ENCODE measurements at places on chromosomes 4 and X.

GRCh38 chr4:8613421-8614364 is 21.1 kb downstream of the CPZ start:
- DNase-seq, result peak; percentile 54

GRCh38 chr4:183831026-183831446 is 74.1 kb upstream of the STOX2 start:
- DNase-seq, result no peak

- no peak for DNase-seq
These were observed 654.9 kb upstream of the HTR2C start for GRCh38 chrX:113929004-113929403.

- no peak for DNase-seq
These were observed 359.2 kb downstream of the CCSER1 start for GRCh38 chr4:90486346-90486745.

DNA sequence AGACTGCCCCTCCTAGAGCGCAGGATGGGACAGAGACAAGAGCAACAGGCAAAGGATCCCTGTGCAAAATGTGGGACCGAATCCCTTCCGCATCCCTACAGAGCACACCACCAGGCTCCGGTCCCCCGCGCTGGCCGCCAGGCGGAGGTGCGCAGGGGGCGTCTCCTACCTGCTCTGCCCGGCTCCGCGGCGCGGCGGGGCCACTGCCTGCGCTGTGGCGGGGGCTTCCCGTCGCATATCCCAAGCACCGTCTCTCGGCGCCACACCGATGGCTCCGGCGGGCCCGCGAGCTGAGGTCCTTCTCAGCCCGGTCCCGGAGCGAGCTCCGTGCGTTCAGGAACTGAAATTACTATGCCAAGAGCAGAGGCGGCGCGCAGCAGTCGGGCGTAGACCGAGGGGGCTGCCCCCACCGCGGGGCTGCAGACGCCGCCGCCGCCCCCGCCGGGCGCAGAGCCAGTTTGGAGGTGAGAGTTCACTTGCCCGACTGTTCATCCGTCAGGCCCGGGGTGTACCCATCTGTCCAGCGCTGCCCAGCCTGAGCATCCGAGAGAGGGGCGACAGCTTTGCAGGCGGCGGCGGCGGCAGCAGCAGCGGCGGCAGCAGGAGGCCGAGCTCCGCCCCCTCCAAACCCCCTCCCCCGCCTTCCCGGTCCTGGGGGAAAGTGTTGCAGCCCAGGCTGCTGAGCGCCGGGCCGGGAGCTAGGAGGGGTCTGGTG is at the start of gene GPRIN3:
TSS of gene GPRIN3 (minus strand) at position 355 of the 715 bp plus-strand sequence. CDS start 57,690 bp downstream, outside the sequence.
- DNase-seq, result peak; percentile 76

DNA sequence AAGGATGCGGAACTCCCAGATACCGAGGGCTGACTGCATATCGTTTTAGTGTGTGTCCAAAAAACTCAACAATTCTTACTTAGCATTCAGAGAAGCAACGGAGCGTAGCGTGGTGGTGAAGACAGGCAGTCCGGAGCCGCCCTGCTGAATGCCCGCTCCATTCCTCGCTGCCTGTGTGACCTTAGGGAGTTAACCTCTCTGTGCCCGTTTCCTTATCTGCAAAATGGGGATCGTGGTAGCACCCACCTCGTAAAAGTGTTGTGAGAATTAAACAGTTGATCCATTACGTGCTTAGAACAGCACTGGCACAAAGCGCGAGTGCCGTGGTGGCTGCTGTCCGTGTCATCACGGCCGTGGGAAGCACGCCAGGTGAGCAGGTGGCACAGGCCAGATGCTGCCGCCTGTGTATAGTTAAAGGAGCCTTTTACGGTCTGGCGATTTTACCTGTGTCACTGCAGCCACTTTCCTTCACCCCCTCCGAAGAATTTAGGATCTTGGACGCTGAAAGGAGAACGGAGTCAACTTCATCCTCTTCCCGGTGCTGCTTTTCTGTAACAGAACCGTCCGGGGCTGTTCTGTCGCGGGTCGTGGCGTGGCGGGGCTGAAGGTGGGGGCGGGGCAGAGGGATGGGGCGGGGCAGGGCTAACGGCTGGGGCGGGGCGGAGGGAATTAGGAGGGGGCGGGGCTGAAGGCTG is 885 bp downstream of the CCDC110 start:
- DNase-seq, result no peak

DNA sequence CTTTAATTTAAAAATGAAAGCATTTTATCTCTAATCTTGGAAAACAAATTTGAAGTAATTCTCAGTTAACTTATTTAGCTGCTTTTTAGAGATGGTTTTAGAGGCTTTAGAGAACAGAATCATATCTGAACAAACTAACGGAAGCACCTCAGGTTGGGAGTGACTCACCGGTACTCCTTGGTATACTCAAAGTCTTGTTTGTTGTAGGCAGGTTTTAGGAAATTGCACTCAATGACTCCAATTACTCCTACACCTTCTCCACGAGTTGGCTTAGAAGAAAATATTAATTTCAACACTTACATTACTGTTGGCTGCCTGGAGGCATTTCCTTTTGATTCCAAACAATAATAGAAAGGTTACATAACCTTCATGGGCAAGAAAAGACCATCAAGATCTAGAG is 23.6 kb downstream of the MORC4 start:
- no peak for DNase-seq

GRCh38 chrX:3129256-3129655 is 88.0 kb downstream of the ARSF start:
- no peak for DNase-seq

DNA sequence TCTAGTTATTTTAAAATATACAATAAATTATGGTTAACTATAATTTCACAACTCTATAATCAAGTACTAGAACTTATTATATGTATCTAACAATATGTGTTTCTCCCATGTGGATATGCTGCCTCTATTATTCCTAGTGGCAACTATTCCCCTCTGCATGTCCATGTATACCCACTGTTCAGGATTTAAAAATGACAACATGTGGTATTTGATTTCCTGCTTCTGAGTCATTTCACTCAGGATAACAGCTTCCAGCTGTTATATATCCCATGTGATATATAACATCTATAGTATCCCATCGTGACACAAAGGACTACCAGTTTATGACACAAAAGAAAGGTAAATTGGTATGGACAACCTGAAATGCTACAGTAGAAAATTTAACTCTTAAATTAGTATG is 167.4 kb upstream of the TACR3 start:
- DNase-seq, result no peak

DNA sequence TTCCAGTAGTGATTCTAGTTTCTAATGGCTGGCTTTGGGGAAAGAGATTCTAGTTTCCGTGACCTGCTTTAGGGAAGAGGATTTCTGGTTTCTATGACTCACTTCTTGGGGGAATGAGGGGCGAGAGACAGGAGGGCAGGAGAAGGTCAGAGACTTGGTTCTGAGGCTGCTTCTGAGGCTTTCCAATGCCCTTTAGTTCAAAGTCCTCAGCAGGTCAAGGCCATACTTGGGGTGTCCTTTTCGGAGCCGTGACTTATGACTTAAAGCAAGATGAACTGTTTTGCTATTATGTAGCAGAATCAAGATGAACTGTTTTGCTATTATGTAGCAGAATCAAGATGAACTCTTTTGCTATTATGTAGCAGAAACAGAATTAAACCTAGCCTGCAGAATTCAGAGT is 52.2 kb upstream of the TLR3 start:
- no peak for DNase-seq

DNA sequence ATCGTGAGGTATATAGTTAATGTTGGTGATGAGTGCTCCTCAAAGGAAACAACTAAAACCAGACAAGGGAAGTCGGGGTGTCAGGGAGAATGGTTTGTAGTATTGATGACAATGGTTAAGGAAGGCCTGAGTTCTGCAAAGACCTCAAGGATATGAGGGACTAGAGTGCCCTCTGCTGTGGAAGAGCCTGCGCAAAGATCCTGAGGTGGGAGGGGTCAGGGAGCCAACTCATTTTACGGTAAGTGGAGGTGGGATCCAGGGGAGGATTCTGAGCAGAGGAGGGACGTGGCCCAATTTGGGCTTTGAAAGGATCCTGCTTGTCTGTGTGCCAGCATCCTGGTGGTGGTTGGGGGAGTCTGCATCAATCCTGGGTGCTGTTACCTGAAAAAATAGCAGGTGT is 11.3 kb downstream of the UBA1 start:
- DNase-seq, result no peak

- no peak for DNase-seq
These were observed 23.5 kb upstream of the USP26 start for GRCh38 chrX:133120406-133120805.

DNA sequence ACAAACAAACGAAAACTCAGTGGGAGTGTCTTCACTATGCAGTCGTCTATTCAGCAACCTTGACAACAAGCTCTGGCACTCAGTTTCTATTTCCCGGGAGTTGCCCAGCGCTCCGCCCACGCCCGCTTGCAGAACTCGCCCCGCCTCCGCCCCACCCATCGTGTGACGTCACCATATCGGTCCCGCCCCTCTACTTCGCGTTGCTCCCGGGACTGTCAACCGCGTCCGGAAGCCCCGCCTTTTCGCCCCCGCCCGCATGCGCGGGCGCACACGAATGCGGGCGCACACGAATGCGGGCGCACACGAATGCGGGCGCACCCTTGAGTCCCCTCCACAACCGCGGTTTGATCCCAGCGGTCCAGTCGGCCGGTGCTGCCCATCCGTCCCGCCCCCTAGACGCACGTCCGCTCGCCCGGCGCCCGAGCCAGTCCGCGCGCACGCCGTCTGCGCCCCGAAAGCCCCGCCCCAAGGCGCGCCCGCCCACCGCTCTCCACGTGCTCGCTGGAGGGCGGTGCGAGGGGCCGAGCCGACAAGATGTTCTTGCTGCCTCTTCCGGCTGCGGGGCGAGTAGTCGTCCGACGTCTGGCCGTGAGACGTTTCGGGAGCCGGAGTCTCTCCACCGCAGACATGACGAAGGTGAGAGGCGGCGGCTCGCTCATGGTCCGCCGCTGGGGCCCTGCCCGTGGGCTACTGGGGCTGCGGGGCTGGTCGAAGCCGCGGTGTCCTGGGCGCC is at the start of gene LAP3:
TSS of gene LAP3 (plus strand) at position 267 of the 733 bp plus-strand sequence. CDS start at position 535, 268 bp downstream.
- peak; percentile 98 for DNase-seq

DNA sequence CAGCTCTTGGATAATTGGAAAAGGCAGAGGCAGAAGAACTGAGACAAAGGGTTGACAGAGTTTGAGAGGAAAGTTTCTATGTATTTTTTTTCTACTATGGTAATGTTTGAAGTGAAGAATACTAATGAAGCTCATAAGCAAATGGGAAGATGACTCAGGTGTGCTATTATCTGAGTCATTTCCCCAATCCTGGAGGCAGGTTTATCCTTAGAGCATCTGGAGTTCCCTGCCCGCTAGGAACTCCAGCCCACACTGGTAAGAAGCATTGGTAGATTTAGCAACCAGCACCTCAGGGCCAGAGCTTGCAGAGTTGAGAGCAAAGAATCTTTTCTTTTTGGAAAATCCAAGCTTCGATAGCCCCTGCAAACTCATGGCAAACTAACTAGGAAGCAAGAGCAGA is 55.2 kb downstream of the DOCK11 start:
- DNase-seq, result no peak

- DNase-seq, result no peak
These were observed 4.3 kb downstream of the PGRMC1 start for GRCh38 chrX:119240356-119240755.

GRCh38 chr4:24856586-24856985 is 56.3 kb downstream of the CCDC149 start:
- no peak for DNase-seq

All from natural killer cell treated with Interleukin-12 subunit alpha and Interleukin-12 subunit beta and Interleukin-15 and Interleukin-18, amount 100 ng/mL, for 72 hours (primary cell).